H9 (cell line): ENCODE measurements at places on chromosomes 2 and 18.
A peak's percentile ranks its signal among the peaks of the same experiment; 100 is the strongest.

DNA sequence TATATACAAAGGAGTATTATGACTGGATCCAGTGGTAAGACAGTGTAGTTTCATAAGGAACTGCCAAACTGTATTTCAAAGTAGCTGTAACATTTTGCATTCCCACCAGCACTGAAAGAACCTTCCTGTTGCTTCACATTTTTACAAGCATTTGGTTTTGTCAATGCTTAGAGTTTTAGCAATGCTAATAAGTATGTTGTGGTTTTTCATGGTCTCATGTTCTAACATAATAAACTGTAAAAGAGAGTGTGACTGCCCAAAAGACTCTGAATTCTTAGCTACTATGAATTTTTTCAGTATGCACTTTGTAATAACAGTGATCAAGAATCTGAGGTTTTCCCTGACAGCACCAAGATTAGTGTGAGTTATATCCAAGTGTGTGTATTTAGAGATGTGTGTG lies 604.2 kb downstream of the XIRP2 start:
- no peak for DNase-seq

- DNase-seq: no peak
These were observed 60.3 kb downstream of the FARSB start for GRCh38 chr2:222595581-222595980.

DNA sequence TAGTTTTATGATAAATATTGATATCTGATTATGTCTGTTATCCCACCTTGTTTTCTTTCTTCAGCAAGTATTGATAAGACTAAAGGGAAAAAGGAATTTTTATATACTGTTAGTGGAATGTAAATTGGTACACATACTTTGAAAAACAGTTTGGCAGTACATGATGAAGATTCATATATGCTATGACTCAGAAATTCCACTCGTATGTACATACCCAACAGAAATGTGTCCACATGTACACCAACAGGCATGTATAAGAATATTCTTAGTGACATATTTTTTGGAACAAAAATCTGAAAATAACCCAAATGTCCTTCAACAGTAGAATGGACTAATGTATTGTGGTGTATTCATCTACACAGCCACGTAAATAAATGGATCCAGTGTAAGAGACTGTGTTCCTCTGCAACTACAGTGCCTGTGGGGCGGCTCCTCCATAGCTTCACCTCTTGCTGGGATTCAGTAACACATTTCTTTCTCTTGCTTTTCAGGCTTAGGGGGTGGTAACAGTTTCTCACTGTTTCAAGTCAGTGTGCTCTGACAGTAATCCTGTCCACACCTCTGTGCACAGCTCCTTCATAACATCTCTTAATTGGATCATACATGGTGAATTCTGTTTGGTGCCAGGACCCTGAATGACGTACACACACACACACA lies 35.5 kb upstream of the ALMS1 start:
- DNase-seq: no peak

DNA sequence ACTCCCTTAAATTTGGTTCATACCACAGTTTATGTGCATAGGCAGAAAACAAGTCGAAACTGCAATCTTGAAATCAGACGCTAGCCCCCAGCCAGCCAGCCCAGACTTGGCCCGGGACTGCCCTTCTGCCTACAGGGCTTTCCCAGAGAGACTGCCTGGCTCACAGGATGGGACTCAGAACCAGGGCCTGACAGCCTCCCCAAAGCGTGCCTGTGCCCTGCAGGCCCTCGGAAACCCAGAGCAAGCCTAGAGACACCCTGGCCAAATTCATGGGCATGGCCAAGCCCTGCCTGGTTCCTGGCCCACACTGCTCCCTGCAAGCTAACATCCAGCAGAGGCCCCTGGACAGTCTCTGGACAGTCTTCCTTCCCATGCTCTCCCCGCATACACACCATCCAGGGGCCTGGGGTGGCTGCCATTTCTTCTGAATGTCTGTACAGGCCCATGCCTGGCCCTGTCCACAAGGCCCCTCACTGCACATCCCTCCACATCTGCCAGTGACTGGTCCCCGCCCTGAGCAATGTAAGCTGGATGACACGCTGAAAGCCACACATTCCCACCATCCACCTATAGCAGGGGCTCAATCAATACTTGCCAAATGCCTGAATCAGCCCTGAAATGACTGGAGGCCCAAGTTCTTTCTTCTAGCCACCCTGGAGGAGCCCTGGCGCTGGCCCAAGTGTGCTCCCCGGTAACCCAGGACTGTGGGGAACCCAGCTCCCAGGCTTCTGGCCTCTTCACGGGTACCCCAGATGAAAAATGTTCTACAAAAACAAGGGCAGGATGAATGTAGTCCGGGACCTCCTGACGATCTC lies 73.1 kb downstream of the HDAC4 start:
- DNase-seq: peak; percentile 23

GRCh38 chr18:22267225-22267624 lies 97.8 kb downstream of the GATA6 start:
- no peak for DNase-seq

GRCh38 chr2:20985062-20985461 lies 58.8 kb downstream of the APOB start:
- no peak for DNase-seq

- no peak for DNase-seq
These were observed 130.5 kb downstream of the DSEL start for GRCh38 chr18:67386032-67386431.

DNA sequence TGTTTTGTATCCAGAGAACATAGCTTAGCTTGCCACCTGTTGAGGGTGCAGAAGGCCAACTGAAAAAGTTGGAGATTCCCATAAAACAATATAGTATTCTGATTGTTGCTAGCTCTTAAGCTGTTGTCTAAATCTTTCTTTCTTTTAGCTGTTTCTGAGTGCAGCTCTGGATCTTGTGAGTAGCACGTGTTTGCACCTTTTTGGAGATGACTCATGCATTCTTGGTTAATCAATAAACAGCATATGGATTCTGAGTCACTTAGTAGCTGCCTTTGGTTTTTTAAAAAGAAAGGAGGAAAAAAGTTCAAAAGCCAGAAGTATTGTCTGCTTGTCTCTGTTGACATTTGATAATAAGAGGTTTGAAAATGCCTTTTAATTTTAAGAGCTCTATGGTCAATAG lies 483.0 kb upstream of the FSIP2 start:
- no peak for DNase-seq

- no peak for DNase-seq
These were observed 663.3 kb upstream of the ZNF804A start for GRCh38 chr2:183935005-183935404.

DNA sequence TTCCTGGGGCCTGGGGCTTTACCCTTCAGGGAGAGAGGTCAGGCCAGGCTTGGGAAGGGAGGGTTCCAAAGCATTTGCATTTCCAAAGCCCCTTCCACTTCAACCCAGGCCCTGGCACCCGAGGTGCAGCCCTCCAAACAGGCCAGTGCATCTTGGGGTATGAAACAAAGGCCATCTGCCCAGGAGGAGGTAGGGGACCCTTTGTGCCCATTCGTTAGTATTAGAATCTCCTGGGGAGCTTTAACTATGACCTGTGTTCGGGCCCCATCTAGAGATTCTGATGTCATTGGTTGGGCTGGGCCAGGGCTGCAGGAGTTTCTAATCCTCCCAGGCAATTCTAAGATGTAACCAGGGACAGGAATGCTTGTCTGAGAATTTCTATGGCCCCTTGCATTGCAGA lies 73.6 kb downstream of the CIB4 start:
- no peak for DNase-seq

DNA sequence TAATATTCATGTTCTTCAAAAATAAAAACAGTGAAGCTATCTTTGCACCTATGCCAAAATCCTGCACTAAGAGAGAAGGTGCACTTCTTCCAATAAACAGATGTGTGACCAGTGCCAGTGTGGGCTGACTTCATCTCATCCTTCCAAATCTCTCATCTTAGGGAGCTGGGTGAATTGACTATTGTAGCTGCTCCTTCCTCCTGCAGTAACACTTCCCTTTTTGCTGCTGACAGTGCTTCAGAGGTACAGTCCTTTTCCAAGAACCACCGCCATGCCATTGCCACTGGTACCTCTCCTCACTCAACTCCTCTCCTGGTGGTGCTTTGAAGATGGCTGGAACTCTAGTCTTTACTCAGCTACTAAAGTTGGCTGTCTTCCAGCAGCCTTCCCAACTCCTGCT lies 42.1 kb upstream of the ARHGAP25 start:
- DNase-seq: no peak

- peak; percentile 14 for DNase-seq
These were observed 31.9 kb upstream of the GNAL start for GRCh38 chr18:11657152-11657551.

DNA sequence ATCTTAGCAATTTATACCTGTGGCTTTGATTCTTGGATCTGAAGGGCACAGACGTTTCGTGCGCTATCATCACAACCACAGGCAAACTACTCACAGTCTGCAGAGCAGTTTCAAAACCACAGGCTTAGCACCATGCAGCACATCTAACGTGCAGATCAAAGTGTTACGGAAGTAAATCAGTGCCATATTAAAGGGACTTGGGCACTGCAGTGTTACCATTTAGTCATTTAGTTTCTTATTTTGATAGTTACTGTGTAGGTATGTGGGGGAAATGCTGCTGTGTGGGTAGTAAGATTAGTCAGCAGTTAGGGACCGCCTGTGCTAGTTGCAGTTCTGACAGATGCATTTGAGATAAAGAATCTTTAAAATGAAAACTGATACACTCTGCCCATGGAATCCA lies 384.0 kb downstream of the NBAS start:
- DNase-seq: no peak

GRCh38 chr2:176833671-176834070 lies 378.9 kb upstream of the HNRNPA3 start:
- no peak for DNase-seq

DNA sequence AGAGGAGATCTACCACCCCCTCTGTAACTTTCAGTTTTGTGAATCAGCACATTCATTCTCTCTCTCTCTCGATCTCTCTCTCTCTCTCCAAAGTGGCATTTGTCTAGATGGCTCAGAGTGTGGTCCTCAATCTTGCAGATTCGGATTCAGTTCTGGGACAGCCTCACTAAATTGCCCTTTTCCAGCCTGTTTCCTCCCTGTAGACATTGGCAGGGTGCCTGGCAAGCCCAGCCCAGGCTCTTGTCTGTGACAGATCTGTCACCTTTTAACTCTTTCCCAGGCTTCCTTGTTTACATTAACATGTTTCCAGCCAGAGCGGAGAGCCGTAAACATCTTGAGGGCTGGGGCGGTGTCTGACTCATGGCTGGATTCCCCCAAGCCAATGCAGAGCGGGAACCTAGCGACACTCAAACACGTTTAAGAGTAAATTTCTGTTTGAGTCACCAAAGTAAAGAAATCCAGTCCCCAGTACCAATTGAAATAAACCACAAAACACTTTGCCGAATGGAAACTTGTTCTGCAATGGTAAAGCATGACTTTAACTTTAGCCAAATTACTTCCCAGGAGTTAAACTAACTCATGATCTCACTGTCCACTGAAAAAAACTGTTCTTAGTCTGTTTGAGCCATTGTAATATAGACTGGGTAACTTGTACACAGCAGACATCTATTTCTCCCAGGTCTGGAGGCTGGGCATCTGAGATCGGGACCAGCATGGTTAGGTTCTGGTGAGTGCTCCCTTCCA lies 6.6 kb upstream of the CYP27C1 start:
- DNase-seq: no peak

GRCh38 chr2:240213476-240214421 lies 73.3 kb upstream of the OTOS start:
- DNase-seq: peak; percentile 11

DNA sequence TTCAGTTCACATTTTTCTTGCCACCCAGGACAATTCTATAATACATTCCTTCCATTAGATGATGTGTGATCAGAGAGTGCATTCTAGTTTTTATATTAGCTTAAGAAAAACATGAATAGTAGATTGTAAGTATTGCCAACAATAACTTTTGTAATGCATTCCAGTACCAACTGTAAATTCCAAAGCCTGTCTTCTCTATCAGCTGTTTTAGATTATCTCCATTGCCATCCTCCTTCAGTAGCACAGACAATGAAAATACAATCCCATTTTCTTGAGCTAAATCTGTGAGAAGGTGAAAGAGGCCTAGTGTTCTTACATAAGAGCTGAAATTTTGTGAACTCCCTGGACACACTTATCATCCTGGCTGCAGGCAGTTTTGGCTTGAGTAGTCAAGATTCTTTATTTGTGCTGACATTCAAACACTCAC lies 103.9 kb downstream of the CCBE1 start:
- no peak for DNase-seq

DNA sequence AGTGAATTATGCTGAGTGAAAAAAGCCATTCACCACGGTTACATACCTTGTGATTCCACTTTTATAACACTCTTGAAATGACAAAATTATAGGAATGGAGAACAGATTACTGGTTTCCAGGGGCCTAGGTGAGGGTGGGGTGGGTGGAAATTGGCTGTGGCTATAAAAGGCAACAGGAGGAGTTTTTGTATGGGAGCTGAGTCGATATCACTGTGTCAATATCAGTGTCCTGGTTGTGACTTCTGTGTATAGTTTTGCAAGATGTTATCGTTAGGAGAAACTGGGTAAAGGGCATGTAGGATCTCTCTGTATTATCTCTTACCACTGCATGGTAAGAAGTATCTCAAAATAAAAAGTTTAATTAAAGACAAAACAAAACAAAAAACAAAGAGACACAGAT lies 84.3 kb downstream of the EDAR start:
- DNase-seq: no peak

- no peak for DNase-seq
These were observed 68.1 kb downstream of the ANKRD12 start for GRCh38 chr18:9204659-9205058.

- DNase-seq: no peak
These were observed 22.7 kb downstream of the EXOC6B start for GRCh38 chr2:72803151-72803550.

- DNase-seq: no peak
These were observed 174.6 kb upstream of the ALPP start for GRCh38 chr2:232203936-232204335.

DNA sequence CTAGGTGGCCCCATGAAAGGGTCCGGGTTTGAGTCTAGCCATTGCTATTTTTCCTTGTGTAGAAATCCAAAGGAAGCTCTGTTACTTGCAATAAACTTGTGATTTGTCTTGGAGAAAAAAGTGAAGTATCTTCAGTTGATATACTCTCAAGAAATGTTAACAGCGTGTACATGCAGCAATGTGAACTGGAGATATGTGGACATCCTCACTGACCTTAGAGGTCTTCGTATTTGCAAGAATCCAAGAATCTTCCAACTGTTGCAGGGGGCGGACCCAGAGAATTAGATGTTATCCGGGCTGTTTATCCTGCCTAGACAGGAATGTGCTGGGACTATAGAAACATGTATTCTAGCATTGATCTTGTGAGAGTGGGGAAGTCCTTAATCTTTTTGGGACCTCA lies 187.6 kb downstream of the KCNS3 start:
- no peak for DNase-seq

GRCh38 chr2:121502781-121503180 lies 27.9 kb upstream of the RNU4ATAC start:
- DNase-seq: no peak

DNA sequence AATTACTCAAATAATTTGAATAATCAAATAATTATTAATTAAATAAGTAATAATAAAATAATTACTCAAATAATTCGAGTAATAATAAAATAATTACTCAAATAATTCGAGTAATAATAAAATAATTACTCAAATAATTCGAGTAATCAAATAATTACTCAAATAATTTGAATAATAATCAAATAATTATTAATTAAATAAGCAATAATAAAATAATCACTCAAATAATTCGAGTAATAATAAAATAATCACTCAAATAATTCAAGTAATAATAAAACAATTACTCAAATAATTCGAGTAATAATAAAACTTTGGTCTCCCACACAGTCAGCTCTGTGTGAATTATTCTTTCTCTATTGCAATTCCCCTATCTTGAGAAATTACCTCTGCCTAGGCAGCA lies 30.0 kb upstream of the LINC00305 start:
- DNase-seq: no peak

GRCh38 chr2:141711627-141712026 lies 419.2 kb downstream of the LRP1B start:
- DNase-seq: no peak
